ENCODE measurements at places on chromosomes 6 and 20. TPM values are rescaled to one million over a fixed set of nuclear protein-coding genes. Genes with fewer than 3 reads are reported as not detected.

GRCh38 chr20:39222101-39222500, 260.0 kb downstream of the DHX35 start:
- DNase-seq: no peak

DNA sequence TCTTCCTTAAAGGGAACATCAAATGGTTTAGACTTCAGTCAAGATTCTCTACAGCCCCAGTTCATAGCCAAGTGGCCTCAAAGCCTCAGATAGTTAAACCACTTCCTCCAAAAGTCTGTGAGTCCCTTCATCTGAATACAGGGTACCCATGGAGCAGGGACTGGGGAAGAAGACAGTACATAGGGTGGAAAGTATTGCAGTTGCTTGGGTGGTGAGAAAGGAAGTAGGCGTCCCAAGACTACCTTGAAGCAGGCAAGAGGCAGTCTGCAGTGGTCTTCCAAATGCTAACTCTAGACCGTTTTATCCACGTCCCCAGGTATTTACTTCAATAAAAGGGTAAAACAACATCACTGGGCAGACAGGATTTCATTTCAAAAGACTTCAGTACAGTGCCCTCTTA, 2.0 kb downstream of the FYN start:
- DNase-seq: peak; percentile 68

DNA sequence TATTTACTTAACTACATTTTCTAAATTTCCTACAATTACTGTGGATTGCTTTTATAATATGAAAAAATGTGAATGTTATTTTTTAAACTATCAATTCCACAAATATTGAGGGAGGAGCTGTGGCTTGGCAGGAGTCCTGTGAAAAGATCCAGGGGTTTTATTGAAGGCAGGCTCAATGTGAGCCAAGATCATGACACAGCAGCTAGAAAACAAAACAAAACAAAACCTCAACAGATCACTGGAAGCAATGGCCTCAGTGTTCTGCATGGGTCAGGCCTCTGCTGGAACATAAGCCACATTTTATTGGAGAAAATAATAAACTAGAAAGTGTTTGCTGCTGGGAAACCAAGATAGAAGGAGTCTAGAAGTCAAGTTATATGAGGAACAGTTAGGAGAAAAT, 19.4 kb upstream of the RCAN2 start:
- DNase-seq: no peak

DNA sequence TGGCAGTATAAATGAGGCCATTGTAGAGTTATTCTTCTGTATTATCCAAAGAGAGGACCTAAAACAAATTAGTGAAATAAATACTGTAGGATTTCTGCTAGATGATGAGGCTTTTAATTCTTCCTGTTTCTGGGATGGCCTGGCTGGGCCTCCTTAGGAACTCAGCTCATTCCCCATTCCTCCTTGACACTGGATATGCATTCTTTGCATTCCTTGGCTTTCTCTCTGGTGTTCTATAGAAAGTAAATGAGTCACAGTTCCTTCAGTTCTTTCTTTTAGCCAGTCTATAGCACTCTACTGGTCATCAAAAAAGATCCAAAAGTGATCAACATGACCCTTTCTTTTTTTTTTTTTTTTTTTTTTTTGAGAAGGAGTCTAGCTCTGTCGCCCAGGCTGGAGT, 8.6 kb downstream of the OR10C1 start:
- no peak for DNase-seq

The C6orf15 gene
- not detected for total RNA-seq

- no peak for DNase-seq
Observed at GRCh38 chr6:148317739-148318138, 24.9 kb upstream of the SASH1 start.

GRCh38 chr6:43933148-43933885, 163.3 kb downstream of the VEGFA start:
- DNase-seq: no peak

DNA sequence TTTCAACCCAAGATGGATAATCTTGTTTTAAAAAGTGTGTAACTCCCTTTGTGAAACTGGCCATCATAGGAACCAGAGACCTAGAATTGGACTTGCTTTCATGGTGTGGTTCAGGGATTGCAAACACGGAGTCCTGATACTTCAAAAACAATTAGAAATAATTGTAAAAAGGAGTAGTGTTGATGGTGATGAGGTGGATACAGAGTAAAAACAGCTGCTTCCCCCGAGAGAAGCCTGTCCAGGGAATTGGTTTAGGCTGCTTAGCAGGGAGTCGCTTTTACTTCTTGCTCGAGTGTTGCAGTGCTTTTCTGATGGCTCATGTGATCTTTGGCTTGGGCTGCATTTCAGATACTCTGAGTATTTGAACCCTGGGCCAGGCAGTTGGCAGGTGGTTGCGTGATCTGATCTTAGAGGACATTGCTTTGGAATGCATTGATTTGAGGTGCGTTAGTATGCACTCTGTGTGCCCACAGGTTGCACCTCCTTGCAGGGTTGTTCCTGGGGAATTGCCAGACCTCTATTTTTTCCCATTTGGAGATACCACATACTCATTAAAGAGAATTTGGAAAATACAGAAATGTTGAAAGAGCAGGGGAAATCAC, 19.5 kb downstream of the KIF3B start:
- no peak for DNase-seq

The ZNF341 gene
- total RNA-seq: 3.0 TPM

DNA sequence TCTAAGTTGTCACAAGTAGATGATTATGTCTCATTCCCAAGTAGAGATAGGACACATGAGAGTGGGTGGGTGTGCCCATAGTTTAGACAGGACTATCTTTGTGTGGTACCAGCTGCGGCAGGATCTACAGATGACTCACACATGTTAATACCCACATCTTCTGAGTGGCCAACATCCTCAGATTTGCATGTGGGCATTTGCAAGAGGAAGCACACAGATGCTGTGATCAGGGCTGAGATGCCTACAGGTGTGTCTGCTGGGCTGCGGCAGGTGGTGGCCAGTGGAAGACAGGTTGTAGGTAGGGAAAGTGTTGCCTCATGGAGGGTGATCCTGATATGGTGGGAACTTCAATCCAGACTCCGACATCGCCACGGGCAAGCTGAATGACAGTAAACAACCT, 50.8 kb downstream of the UTRN start:
- peak; percentile 66 for DNase-seq

Data from Karpas-422 (cell line).